HCT116 (cell line): ENCODE measurements at places on chromosomes 13 and 19. TPM values are rescaled to one million over a fixed set of nuclear protein-coding genes. Genes with fewer than 3 reads are reported as not detected.

MBD3L3 gene
- total RNA-seq = not detected

PPP1R37 gene
- total RNA-seq = 32.7 TPM

EPS8L1 gene
- 62.1 TPM for total RNA-seq

TTC9B gene
- total RNA-seq = 1.7 TPM

ZNF132 gene
- not detected for total RNA-seq

PSG1 gene
- total RNA-seq = not detected

CEACAM3 gene
- not detected for total RNA-seq

ZNF135 gene
- total RNA-seq = not detected

PPP1R12C gene
- total RNA-seq = 83.2 TPM

URAD gene
- total RNA-seq = not detected

OR4F17 gene
- total RNA-seq = not detected

GRCh38 chr19:32823747-32824102 is 45.8 kb downstream of the SLC7A9 start:
- DNase-seq = no peak

- DNase-seq = no peak
Observed at GRCh38 chr19:29658221-29658991, 6.9 kb upstream of the PLEKHF1 start.

GRCh38 chr19:32869369-32869965 is at the start of gene SLC7A9:
Gene SLC7A9 (minus strand): TSS chr19:32869767. CDS start chr19:32868534, 1,233 bp downstream.
- no peak for DNase-seq

DNA sequence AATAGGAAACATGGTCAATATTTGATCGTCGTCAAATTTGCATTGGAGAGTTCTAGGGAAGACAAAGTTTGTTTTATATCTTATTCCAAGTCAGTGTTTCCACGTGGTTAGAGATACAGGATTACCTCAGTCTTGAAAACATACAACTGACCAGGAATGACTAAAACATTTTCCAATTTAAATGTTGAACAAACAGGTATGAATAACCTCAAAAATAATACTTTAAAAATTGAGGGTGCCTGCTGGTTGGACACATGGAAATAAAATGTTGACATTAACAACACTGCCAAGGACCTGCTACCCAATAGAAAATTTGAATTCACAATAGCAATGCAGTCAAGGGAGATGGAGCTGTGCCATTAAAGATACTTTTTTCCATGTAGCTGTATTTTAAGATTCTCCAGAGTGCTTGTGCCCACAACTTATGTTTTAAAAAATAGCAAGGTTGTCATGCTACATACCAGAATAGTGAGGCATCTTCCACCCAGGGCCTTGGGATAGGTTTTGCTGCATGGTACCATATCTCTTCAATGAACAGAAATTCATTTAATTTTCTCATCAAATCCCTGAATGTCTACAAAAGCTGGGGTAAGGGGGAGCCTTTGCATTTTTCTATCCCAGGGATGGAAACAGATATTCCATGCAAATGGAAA is 260.8 kb downstream of the EFNB2 start:
- no peak for DNase-seq

GRCh38 chr13:64579331-64579730 is 2650.8 kb downstream of the PCDH9 start:
- DNase-seq = no peak

- no peak for DNase-seq
Observed at GRCh38 chr19:42422901-42423461, 4.2 kb downstream of the LIPE start.

- DNase-seq = no peak
Observed at GRCh38 chr13:38662362-38662761, 24.5 kb upstream of the FREM2 start.

DNA sequence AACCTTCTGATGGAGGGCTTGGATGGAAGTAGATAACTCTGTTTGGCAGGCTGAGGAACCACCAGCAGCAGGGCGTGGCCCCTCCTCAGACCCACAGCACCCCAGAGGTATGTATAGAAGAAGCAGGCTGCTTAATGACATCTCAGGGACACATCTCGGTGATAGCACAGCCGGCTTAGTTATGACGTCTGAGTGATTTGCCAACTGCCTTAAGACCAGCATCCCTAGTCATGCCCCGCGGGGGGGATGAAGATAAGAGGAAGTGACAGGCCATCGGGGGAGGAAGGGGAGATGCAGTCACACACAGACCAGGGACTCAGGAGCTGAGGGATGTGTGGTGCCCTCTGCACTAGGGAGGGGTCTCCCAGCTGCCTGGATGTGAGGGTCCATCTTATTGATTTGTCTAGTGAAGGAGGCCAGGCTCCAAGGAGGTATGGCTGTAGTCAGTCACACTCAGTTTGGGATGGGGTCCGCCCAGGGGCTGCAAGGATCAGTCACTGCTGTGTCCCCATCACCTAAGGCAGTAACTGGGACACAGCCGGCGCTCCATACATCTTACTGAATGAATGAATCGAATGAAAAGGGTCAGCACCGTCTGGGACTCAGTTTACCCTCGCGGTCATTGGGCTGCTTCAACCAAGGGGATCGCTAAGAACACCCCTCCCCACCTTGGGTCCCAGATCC is 19.2 kb upstream of the ERCC1 start:
- DNase-seq = no peak

DNA sequence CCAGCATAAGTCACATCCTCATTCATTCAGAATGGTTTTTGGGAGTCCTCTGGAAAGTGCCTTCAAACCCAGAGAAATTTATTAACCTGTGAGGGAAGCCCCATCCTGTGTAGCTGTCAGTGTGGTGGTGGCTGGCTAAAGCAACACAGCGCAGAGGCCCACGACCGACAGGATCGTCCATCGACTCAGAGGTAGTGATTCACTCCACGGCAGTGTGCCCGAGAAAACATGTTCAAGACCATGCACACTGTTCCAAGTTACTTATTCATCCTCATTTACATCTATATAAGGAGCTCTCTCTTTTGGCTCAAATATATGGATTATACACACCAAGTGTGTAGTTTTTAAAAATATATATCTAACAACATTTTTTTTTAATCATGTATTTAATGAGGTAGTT is 96.3 kb upstream of the SLC15A1 start:
- DNase-seq = no peak

DNA sequence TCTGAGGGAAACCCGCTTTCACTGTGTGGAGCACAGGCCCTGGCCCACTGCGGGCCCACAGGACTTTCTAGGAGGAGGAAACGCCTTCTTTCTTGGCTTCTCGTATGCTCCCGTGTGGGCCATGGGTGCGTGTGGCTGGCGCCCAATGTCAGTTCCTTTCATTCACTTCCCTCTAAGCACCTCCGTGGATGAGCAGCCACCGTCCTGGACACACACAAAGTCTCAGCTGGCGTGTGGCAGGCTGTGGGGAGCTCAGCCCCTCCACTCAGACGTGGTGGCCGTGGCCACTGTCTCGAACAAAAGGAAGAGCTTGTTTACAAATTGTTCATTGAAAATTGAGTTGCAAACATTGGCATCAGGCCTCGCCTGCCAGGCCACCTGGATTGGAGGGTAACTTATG is 240.0 kb upstream of the SGCG start:
- no peak for DNase-seq

DNA sequence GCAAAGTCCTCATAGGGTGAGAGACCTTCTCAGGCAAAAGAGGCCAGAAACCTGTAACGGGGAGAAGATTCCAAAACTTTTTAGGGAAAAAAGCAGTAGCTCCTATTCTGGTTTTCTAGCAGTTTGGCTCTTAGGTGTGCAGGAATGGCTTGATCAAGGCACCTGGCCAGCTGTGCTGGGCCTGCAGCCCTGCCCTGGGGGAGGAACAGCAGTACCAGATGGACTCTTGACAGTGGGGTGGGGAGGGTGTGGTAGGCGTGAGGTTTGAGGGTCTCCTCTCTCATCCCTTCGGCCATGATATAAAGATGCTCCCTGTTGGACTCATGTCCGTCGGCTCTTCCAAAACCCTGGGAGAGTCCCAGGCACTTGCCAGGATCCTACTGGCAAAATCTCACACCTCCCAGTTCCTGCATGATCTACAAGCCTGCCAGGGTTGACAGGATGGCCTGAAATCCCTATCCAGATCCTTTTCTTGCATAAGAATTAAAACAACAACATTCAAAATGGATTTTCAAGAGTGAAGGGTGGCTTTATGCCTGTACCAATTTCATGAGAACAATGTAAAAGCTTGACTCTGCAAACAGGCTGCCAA is 120.4 kb downstream of the IER2 start:
- no peak for DNase-seq

DNA sequence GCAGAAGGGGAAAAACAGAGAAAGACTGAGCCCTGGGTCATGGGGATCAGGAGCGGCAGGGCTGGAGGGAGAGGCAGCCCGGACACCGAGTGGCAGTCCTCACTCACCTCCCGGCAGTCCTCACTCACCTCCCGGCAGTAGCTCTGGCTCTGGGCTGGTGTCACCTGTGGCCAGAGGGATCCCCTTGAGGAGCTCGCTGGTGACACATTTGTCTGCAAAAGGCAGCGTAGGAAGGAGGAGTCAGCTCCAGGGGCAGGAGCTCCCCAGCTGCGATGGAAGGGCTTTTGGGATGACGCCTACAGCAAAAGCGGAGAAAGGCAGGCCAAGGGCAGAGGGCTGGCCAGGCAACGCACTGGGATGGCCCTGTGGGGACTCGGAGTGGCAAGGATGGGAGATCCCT is 739 bp downstream of the EIF3G start:
- no peak for DNase-seq

DNA sequence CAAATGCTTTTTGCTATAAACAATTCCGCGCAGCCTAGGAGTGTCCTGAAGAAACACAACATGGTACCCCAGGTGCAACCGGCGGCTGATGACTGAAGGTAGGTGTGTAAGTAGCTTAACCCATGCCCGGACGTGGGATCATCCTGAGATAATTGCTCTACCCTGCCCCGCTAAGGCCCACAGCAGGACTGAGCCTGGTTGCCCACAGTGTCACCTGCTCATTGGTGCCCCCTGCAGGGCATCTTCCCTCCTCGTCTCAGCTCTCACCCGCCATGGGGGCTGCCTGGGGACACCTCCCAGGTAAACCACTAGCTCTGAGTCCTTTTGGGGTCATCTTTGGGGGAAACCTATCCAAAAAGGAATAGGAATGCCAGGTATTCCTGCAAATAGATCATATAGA is 22.3 kb downstream of the TMEM161A start:
- DNase-seq = no peak

GRCh38 chr19:35207391-35207871 is 21.1 kb downstream of the FAM187B start:
- DNase-seq = no peak

DNA sequence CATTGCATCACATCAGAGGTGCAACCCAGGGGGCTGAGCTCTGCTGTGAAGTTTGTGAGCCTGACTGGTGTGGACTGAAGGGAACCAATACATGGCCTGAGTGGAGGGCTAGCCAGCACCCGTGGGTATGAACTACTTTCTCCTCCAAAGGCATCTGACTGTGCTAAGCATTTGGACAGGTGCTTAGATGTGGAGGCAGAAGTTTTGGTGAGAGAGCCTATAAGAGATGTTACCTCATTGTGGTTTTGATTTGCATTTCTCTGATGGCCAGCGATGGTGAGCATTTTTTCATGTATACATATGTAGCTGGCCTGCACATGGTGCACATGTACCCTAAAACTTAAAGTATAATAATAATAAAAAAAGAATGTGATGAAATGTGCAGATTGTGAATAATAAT is 46.9 kb downstream of the TEX29 start:
- no peak for DNase-seq

DNA sequence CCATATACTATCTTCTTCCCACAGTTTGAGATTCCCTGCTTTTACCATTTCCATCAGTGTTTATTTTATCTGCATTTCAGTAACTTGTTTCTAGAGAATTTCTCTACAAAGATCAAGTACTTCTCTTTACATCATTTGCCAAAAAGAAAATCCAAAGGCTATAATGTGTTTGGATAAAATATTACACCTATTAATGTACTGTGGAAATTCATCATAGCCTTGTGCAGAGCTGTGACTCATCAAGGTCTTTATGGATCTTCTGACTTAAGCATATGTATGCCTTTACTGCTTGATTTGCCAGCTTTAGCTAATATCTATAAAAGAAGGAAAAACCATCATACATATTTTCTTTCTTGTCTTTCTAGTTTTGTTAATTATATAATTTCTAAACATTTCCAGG is 9.6 kb upstream of the HTR2A start:
- no peak for DNase-seq

DNA sequence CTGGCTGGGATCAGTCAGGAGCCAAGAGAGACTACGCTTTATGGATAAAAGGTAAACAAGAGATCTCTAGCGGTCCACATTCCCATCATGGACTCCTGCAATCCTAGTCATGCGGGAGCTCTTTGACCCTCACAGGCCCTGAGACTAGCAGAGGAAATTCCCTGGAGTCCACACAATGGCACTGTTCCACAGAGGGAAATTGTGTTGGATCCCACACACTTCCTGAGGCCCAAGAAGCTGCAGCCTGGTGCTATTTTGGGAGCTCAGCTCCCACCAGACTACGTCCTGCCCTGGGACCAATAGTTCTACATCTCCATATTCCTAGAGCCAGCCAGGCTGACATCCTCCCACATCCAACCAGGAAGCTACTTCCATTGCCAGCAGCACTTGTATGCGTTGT is 2358.4 kb downstream of the PCDH9 start:
- DNase-seq = no peak

- DNase-seq = no peak
Observed at GRCh38 chr19:46732172-46732938, 13.5 kb upstream of the FKRP start.

DNA sequence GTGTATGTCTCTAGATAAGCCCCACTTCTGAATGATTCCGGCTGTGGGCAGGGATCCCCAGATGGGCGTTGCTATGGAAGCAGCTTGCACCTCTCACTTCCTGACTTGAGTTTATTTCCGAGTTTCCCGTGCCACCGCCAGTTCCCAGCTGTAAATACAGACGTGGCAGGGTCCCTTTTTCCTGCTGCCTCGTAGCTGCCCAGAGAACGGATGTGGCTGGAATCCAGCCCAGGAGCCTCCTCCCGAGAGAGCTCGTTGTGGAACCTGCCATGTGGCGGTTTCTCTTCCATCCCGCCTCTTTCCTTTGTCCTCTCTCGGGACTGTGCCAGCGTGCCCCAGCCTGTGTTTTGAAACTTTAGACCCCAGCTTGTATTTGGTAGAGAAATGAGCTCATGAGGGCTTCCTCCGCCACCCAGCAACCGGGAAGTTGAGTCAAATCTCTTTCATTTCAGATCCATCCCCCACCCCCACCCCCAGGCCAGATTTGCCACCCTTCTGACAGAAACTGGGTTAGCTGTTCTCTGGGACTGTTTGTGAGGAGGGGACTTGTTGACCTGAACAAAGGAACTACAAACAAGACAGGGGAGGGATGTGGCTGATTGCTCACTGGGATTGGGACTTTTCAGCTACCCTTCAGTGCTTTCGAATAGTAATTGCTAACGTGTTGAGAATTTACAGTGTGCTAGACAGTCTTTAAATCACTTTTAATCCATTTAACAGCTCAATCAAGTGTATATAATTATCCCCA is 96.6 kb downstream of the SIPA1L3 start:
- no peak for DNase-seq

- no peak for DNase-seq
Observed at GRCh38 chr19:892243-892893, 619 bp downstream of the MED16 start.

DNA sequence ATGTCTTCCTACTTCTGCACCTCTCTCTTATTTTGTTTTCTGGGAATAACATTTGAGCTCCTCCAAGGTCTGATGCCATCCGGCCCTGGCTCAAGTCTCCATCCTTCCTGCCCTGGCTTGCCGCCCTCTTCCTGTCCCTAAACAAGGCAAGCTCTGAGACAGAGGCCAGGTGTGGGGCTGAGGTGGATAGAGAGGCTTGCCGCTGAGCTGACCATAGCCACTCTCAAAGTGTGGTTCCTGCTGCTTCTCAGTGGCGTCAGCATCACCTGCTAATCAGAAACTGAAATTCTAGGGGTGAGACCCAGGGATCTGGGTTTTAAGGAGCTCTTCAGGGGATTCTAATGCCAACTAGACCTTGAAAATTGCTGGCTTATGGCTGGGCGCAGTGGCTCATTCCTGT is 6.0 kb upstream of the TPRX2 start:
- no peak for DNase-seq
